ENCODE measurements at places on chromosomes 2 and 18. TPM values are rescaled to one million over a fixed set of nuclear protein-coding genes. Genes with fewer than 3 reads are reported as not detected.

The GPR75 gene
- total RNA-seq, result 1.1 TPM

The TBR1 gene
- not detected for total RNA-seq

The TUBA4B gene
- total RNA-seq, result not detected

The CDCA7 gene
- 6.0 TPM for total RNA-seq

The ACTR1B gene
- 82.3 TPM for total RNA-seq

The CYS1 gene
- total RNA-seq, result 0.25 TPM

The SP3 gene
- 99.1 TPM for total RNA-seq

The G6PC2 gene
- not detected for total RNA-seq

The GCA gene
- total RNA-seq, result 32.6 TPM

The KCNG3 gene
- 0.88 TPM for total RNA-seq

The QPCT gene
- total RNA-seq, result 88.1 TPM

The AMER3 gene
- not detected for total RNA-seq

GRCh38 chr2:218755567-218756404 lies 26.2 kb upstream of the CYP27A1 start:
- DNase-seq, result no peak

DNA sequence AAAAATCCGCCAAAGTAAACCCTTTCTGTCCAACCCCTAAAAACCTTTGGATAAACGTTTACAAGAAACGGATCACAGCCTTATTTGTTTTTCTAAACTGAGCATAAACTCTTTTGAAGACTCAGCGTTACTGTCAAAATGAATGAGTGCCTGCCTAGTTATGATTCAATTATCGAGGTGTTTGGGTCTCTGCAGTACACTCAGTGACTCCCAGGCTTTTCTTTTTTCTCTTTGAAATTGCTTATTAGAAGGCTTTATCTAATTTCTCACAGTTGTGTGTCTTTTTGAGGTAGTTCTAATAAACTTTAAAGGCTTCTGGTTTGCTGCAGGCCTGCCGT lies 663 bp downstream of the RHBDD1 start:
- DNase-seq, result no peak

GRCh38 chr2:24421668-24422067 lies 61.3 kb upstream of the ITSN2 start:
- peak; percentile 46 for DNase-seq

- peak; percentile 80 for DNase-seq
These were observed 23.3 kb downstream of the GNLY start for GRCh38 chr2:85717308-85718008.

GRCh38 chr18:7857562-7857961 lies 290.4 kb downstream of the PTPRM start:
- no peak for DNase-seq

- DNase-seq, result no peak
These were observed 27.9 kb downstream of the NOL10 start for GRCh38 chr2:10661846-10662245.

DNA sequence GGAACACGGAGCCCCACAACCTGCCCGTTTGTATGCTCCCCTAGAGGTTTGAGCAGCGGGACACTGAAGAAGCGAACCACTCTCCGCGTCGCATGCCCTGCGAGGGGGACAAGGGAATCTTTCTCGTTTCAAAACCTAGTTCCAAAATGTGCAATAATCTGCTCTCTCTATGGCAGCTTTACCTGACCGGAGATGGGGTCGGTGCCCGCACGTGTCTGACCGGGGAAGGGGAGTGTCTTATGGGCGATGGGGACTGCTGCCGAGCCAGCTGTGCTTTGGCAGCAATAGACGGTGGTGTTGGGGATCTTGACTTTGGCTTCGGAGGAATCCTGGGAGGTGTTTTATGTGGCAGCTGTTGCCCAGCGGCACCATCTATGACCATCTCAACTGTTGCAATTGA lies 7.9 kb downstream of the TTN start:
- no peak for DNase-seq

GRCh38 chr2:172281648-172282570 lies 145.5 kb upstream of the ITGA6 start:
- no peak for DNase-seq

GRCh38 chr2:35080231-35080910 lies 1275.2 kb upstream of the CRIM1 start:
- DNase-seq, result no peak

DNA sequence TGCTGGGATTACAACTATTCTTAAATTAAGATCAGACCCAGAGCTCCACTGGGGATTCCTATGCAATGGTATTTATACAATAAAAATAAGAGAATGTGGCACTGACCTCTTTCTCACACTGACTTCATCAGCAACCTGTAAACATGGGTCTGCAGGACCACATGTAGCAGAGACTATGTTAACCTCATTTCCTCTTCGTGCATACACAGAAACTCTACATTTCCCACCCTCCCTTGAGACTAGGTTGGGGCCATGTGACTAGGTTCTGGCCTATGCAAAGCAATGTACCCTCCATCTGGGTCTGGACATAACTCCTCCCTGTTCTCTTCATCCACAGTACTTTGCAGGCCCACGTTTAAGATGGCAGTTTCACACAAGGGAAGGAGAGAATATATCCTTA lies 514.4 kb upstream of the CHAC2 start:
- no peak for DNase-seq

DNA sequence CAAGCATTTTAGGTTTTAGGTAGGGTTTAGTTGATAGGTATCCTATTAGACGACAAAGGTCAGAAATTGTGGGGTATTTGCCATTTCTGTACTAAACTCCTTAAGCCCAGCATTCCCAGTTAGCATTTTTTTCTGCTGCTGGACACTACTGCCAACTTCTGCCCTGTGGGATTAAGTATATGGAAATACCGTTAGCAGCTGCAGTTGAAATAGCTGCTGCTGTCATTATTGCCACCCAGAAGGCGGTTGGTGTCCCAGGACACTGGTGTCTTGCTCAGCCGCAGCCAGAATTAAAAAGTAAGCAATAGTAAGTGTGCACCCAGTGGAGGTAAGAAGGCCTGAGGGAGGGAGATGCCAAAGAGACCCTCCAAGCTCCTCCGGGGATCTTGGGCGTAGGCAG lies 1.9 kb upstream of the UXS1 start:
- no peak for DNase-seq

DNA sequence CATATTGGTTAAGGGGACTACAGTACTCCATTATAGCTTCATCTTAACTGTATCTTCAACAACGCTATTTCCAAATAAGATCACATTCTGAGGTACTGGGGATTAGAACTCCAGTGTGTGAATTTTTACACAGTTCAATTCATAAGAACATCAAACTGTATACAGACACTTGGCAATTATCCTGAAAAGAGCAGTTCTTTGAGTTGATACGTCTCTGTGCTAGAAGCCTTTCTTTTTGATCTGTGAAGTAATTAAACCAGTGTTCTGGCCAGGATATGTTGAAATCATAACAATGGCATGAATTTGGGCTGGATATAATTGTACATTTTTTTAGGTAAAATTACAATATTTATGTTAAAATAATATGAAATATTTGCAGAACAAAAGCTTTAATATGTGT lies 93.5 kb upstream of the ITPRID2 start:
- DNase-seq, result no peak

All from lower leg skin (tissue), 4 donors.